Activated naive CD4-positive, alpha-beta T cell treated with anti-CD3 and anti-CD28 coated beads, Interleukin-2, amount 10 ng/mL, durations not matched to agents 7 days and 5 days (primary cell): ENCODE measurements at places on chromosomes 2 and 18.

- no peak for DNase-seq
These were observed 165.0 kb downstream of the ANKRD44 start for GRCh38 chr2:197145471-197146056.

- no peak for DNase-seq
These were observed 491.0 kb downstream of the CDH2 start for GRCh38 chr18:27685807-27686412.

DNA sequence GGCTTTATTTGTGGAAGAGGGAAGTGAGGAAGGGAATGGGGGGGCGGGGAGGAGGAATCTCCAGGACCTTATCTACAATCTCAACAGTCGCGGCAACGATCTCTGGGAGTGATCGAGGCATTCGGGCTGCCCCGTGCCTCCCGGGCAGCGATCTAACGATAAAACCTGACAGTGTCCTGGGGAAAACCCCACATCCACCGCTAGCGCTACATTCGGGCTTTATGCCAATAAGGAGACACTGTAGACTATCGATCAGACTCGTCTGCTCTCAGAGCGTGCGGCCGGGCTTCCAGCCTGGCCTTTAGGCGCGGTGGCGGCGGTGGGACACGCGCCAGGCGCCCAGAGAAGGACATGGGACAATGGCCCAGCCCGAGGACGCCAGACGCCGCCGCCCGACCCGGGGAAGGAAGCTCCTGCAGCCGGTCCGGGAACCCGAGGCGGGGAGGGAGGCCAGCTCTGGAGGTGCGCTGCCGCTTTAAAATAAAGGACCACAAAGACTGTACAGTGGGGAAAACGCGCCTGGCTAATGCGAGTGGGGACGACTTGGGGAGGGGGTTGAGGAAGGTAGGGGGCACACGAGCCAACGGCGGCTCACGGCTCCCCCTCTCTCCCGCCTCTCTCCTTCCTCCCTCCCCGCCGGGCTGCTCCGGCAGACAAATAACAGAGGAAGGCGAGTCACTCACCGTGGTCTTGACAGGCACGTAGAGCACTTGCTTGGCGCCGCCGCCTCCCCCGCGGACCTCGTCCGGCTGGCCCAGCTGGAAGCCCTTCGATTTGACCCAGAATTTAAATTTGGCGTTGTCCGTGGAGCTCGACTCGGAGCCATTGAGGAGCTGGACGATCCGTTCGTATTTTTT lies 2.2 kb downstream of the NOL4 start:
- no peak for DNase-seq

GRCh38 chr18:22423878-22424564 lies 6.3 kb upstream of the CTAGE1 start:
- no peak for DNase-seq

GRCh38 chr2:160582081-160582480 lies 88.5 kb upstream of the RBMS1 start:
- no peak for DNase-seq

- DNase-seq, result no peak
These were observed 171.5 kb downstream of the ALK start for GRCh38 chr2:29749843-29750242.

DNA sequence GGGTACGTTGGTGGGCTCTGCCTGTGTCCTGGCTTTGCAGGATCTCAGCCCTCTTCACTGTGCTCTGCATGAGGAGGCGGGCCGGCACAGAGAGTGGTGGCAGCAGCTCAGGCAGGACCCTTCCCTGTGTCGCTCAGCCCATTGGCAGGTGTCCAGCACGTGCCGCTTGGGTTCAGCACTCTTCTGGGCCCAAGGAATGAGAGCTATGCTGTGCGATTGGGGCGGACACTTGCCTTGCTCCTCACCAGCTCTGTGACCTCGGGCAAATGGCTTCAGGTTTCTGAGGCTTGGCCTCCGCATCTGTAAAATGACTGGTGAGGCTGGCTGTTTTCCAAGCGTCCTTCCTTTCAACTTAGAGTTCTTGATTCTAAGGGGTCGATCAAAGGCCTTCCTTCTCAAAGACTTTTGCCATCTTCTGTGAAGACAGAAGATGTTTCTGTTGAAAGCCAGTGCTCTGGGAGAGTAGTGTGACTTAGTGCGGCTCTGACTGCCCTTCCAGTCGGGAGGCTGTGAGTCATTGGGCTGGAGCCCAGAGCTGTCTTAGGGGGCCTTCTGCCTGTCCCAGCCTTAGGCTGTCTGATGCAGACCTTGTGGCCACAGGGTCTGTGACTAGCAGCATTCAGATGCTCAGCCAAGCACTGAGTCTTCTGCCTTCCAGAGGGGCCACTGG lies 35.6 kb downstream of the GLI2 start:
- no peak for DNase-seq

DNA sequence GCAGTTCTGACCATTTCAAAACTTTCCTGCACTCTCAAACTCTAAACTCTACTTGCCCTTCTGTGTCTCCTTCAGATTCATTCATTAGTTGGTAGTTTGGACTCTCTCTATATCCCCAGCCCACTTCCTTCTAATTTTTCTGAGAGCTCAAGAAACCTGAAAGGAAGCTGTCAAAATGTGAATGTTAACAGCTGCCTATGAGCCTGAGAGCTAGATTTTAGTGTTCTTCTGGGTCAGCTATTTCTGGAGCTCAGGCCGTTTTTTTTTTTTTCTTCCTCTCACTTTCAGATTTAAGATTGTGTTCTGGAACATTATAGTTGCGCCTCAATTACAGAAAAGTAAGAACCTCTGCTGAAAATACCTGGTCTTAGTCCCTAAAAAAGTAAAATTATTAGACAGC lies 73.1 kb downstream of the RTN4 start:
- no peak for DNase-seq

- DNase-seq, result no peak
These were observed 11.5 kb upstream of the D2HGDH start for GRCh38 chr2:241722896-241723454.

DNA sequence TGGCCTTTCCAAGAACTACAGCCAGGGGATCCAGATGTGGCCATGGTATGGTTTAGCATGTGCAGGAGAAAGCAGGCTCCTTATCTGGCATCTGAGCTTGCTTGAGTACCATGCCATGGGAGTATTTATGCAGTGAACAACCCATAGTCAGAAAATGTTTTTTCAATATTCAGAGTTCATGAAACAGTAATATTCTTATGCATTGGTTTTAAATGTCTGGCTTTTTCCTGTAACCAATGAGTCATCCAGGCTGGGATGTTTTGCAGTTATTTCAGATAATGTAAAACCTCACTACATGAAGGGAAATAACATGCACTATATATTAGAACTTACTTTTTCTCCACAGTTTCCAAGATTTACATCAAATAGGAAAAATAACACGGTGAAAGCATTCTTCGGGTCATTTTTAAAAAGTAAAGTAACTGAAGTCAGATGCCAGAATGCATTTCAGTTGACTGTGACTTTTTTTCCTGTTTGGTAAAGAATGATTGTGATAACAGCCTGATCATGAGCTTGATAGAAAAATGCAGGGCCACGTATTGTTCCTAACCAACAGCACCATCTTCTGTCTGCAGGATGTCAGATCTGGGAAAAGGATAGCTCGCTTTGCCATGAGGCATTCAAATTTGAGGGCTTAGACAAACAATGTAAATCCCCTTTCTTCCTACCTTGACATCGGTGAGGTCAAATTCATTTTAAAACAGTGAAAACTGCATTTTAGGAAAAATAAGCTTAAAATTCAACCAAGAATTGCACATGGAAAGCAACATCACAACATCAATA lies 152.8 kb downstream of the DSC3 start:
- no peak for DNase-seq

- peak; percentile 88 for DNase-seq
These were observed 92.5 kb downstream of the ZFP36L2 start for GRCh38 chr2:43133708-43134570.

DNA sequence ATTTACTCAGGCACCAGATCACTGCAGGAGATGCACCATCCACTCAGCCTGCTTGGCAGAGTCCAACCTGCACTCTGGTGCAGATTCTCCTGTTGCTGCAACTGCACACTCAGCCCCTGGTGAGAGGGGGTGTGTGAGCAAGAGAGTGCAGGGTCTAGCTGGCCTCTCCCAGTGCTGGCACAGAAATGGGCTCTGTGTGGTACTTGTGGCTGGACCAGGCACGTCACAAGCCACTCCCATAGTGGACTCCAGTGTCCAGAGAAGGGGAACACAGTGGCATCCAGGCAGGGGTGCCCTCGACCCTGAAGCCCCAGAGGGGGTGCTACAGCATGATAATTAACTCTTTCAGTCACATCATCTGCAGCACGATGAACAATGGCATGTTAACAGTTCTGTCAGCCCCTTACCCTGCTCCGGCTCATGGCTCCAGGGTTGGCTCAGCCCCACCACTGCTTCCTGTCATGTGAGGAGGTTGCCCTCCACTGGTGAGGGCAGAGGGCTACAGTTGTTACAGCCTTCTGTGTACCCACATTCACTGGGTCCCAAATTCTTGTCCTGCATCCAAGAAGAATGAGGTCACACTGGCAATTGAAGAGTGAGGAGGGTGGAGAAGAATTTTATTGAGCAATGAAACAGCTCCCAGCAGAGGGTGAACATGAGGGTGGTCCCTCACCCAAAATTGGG lies 135.7 kb downstream of the EVA1A start:
- DNase-seq, result no peak

DNA sequence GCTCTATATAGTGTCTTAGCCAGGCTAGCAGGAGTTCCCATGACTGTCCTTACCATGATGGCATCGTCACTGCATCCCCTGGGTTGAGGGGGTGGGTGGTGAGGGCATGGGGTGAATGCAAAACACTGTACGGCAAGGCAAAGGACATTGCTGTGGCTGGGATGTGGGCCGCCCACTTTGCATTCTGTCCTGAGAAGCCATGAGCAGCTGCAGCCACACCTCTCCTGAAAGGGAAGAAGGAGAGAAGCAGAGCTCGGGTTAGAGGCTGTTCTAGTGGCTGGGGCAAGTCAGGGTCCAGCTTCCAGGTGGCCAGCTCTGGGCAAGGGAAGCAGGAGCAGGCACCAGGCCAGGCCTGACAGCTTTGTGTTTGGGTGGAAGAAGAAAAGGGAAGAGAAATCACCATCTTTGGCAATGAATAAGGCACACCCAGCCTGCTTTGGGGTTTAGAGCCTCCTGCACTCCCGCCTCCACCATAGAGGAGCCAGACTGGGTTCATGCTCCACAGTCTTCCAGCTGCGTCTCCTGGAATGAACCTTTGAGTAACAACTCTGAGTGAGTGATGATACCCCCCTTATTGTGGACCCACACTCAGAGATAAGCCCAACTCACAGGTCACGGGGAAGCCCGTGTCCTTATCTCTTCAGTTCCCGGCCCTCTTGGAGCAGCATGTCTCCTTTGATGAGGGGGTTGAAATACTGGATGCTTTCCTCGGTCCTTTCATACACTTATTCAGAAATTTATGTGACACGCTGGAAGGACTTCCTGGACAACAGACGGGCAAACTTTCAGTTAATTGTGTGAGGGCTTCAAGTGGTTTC lies 63.4 kb downstream of the INPP4A start:
- no peak for DNase-seq

DNA sequence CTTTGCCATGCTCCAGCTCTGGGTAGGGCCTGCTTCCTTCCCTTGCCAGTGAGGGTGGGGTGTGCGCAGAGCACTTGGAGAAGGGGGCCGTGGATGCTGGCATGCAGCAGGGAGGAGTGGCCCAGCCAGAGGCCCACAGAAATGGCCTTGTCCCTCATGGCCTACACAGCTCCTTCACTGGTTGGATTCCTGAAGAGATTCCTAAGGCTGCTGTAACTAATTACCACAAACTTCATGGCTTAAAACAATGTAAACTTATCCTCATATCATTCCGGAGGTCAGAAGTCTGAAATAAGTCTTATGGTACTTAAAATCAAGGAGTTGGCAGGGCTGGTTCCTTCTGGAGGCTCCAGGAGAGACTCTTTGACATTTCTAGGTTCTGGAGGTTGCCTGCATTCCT lies 195.2 kb downstream of the GLI2 start:
- no peak for DNase-seq

GRCh38 chr2:238835726-238836301 lies 12.1 kb upstream of the TWIST2 start:
- DNase-seq, result no peak

DNA sequence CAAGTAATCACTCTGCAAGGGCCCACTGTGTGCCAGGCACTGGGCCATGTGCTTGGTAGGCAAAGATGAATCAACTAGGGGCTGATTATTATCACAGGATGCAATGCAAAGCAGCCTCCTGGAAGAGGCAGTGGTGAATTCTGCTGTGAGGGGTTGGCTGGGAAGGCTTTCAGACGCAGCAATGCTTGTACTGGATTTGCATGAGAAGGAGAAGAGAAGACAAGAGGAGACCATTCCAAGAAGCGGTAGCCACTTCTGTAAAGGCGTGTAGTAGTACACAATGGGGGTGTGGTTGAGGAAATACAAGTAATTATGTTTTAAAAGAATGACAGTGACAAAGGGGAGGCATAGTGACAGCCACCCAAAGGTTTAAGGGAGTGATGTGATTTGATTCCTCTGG lies 502.7 kb downstream of the PLCL1 start:
- no peak for DNase-seq
